Activated gamma-delta T cell treated with Interleukin-2 at 50 U/mL for 16 hours (primary cell): ENCODE measurements at places on chromosomes 6 and 20.

- DNase-seq: no peak
Observed at GRCh38 chr6:119096721-119097565, 18.5 kb upstream of the FAM184A start.

- no peak for DNase-seq
Observed at GRCh38 chr6:128241216-128241615, 279.2 kb downstream of the PTPRK start.

GRCh38 chr6:20098267-20098876, 113.9 kb downstream of the MBOAT1 start:
- DNase-seq: no peak

DNA sequence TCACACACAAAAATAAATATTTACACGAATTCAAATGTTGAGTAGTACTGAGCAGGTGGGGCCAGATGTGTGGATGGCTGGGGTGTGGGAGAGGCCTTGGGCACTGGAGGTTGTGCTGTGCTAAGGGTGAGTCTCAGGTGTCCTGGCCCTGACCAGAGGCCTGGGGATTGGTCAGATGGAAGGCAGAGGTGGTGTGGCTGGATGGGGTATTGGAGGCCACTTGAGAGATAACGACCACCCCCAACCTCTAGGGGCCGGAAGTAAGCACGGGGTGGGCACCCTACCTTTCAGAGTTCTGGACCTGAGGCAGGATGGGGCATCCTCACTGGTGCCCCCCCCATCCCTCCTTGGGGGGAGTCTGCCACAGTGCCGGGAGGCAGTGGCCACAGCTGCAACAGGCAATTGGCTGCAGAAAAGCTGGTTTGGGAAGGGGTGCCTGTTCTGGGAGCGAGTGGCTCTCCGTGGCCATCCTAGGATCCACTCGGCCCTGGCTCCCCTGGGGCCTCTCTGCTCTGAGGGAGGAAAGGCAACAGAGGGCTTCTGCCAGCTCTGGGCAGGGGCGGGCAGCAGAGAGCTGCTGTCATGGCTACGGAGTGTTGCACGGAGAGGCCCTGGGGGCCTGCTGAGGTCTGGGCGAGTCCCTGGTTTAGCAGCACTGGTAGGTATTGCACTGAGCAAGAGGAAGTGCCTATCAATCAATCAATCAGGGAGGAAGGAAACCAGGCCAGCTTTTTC, 87.6 kb downstream of the ASXL1 start:
- DNase-seq: no peak

- no peak for DNase-seq
Observed at GRCh38 chr20:32982617-32983458, 21.4 kb downstream of the SUN5 start.

- no peak for DNase-seq
Observed at GRCh38 chr20:9112541-9113515, 43.9 kb downstream of the PLCB4 start.

DNA sequence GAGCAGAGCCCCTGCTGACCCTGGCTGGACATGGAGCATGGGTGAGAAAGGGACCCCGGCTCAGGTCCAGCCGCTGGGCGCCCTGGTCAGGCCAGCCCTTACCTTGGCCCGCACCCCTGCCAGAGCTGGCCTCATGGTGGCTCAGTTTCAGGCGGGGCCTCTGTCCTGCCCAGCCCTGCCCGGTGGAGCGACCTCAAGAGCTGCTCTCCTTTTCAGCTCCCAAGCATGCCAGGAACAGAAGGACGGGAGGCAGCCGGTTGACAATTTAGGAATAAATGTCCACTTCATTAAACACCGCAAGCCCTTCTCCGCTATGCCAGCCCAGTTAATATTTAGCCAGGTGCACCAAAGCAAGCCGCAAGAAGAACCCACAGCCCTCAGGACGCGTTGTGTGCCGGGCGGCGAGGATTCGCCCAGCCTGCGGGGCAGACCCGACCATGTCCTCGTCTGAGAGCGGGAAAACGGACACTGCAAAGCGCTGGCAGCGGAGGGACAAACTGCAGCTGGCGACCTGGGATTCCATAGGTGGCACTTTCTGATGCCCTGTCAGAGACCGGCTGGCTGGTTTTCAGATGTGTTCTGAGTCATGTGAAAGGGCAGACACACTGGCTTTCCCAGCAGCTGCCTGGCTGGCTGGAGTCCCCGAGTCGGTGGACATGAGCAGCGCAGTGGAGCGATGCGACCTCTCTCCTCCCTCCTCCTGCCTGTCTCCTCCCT, 221.9 kb downstream of the TTLL2 start:
- DNase-seq: no peak

GRCh38 chr20:25644814-25645213, 21.0 kb upstream of the NANP start:
- DNase-seq: no peak

DNA sequence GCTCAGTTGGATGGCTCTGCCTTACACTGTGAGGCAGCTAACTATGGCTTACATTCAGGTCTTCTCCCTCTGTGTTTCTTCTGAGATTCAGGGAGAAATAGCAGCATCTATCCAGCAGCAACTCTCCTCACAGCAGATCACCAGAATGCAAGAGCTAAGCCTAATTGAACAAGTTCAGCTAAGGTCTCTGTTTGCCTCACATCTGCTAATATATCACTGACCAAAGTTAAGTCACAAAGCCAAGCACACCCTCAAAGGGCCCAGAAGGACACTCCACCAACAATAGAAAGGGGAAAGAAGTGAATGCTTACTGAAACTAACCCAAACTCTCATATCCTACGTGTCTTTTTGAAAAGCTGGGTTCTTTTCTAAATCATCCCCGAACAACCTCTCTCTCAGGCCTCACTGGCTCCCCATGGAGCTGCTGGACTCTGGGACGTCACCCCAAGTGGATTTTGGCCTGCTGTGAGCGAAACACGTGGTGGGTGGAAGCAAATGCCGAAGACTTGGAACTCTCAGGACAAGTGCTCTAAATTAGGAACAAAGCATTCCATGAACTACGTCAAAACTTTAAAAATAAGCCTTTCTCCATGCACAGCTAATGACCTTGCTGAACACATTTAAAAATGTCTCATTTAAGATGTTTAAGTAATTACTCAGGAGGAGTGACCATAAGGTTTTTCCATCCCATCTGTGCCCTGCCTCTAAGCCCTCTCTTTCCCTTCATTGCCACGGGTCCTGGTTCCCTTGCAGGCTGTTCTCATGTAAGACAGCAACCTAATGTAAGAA, 167.5 kb upstream of the PLCB4 start:
- DNase-seq: no peak

DNA sequence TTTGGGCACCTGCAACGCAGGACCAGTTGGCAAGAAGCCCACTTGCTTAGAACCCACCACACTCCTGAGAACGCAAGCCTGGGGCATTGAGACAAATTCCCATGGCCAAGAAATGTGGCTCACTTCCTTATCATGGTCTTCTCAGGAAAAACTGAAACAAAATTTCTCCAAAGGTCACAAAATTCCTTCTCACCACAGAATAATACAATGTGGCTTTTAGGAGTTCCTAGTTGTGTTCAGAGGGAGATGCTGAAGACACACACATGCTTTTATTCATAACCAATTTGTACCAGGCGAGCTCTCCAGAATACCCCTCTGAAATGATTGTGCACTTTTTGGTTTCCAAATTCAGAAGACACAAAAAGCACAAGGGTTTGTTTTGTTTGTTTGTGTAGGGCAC, 31.6 kb downstream of the ADTRP start:
- DNase-seq: no peak

GRCh38 chr6:157530126-157530525, 149.1 kb downstream of the ZDHHC14 start:
- DNase-seq: no peak

DNA sequence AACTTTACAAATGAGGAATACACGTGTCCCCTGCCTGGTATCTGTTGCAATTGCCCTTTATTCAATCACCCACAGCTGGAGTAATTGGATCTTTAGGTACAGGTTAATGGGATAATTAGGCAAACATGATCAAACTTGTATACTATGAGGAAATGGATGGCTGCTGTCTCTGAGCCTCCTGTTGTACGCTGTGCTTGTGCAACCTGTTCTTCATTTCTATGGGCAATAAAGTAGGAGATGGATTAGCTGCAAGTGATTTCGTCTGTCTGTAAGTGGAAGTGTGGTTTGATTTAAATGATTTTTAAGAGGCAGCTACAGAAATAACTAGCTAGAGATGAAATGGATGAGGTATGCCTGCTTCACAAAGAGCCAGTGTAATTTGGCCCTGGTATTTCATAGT, 474.1 kb downstream of the RNF144B start:
- DNase-seq: no peak

- no peak for DNase-seq
Observed at GRCh38 chr6:36850021-36850420, 10.8 kb upstream of the CPNE5 start.

DNA sequence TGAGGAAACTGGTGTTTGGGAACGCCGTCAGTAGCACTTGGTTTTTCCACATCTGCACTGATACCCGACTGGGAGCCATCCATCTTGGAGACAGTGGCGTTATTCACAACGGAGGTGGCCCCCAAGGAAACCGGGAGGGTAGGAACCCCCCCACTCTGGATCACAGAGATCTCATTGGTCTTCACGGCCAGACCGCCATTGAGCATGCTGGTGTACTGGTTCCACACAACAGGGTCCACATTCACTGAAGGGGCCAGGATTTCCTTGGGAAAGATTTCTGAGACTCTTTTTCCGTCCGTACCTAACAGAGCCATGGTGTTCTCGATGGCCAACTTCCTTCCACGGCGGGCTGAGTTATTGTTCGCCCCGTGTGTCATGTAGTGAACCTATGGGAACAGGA, 16.1 kb upstream of the ATP9A start:
- no peak for DNase-seq

DNA sequence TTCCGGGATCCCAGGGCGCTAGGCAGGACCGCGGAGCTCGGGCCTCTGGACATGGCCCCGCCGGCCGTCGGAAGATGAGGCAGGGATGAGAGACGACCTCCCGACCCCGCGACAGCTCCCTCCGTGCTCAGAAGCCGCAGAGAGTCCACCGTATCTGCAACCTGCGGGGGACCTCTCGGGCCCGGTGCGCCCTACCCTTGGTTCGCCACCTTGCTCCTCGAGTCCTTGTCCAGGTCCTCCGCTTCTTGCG, 301 bp downstream of the PPP1R3D start:
- peak; percentile 6 for DNase-seq

DNA sequence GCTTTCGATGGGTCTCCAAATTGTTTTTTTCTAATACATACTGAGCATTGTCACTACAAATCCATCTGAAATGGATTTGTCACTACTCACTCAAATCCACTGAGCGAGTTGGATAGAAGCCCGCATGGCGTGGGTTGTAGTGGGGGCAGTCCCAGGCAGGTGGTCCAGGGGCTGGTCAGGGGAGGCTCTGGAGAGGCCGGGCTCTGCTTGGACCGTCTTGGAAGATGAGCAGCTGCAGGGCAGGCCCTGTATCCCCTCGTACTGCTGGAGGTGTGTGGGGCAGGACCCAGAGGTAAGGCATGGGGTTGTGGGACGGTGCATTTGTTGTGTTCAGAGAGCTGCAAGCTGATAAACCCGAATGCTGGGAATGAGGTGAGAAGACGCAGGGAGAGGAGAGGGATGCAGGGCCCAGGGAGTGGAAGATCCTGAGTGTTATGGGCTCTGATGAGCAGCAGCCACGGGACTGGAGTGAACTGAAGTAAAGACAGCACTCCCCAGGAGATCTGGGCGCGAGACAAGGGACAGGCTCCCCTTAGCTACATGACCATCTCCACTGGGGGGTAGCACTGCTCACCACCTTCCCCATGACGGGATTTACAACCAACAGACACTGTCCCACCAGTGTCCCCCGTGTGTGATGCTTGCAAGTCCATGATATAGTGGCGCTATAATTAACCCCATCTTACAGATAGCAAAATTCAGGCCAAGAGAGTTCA, 45.9 kb downstream of the PSMG4 start:
- no peak for DNase-seq

GRCh38 chr6:85329196-85329595, 120.7 kb upstream of the NT5E start:
- no peak for DNase-seq

DNA sequence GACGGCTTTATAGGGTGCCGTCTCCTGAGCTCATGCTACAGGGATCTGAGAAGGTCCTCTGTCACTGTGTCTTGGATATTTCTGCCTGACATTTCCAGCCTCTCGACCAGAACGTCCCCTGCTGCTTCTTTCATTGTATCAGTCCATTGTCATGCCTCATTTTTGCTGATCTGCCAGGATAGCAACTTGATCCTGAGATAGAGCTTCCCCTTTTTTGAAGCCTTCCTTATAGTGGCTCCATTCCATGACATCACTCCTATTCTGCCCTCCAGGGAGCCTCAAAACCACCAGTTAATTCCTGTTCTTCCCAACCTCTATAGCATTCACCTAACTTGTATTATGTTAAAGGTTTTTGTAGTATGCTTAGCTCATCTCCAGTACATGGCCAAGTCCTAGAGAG, 431.8 kb upstream of the NOX3 start:
- no peak for DNase-seq

DNA sequence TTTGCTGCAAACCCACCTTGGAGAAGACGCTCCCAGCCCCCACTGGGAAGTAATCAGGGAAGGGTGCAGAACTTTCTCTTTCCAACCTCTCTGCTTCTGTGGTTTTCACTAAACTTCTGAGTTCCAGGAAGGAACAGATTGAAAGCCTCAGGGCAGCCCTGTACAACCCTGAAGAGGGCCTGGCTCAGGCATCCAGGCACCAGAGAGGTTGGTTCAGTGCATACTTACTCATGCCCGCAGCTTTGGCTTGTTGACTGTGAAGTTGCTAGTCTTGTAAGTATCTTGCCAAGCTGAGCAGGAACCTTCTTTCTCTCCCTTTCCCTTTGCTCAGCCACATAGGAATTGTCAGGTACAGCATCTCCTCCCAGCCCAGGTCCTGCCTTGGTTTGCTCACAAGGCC, 272.2 kb upstream of the FOXQ1 start:
- DNase-seq: no peak

DNA sequence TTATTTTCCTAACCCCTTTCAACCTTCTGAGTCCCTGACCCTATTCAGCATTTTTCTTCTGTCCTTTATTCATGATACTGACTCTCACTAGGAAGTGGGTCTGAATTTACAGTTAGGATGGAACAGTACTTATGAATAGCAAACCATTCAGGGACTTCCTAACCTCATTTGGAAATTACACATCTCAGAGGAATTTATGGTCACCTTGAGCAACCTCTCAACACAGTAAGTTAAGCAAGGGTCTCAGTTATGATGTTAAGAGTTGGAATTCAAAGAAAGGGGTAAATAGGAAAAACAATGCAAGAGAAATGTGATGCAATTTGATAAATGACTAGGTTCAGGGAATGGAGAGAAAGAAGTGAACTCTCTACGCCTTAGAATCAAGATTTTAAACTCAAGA, 97.3 kb downstream of the GPR6 start:
- no peak for DNase-seq

DNA sequence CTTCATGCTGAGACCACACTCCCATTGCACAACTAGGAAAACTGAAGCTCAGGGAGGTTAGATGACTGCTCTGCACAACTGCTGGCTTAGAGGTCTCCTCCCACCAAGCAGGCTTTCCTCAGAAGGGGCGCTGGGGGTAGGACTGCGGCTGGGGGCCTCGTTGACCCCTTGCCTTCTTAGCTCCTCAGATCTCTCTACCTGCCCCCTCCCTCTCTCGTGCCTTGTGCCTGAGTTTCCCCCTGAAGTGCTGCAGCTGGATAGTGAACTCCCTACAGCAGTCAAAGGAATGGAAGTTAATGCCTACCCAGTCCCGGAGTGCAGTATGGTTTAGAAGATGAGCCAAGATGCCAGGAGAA, 149.8 kb downstream of the GRM4 start:
- no peak for DNase-seq

- DNase-seq: peak; percentile 81
Observed at GRCh38 chr6:2989332-2990247, 10.1 kb upstream of the NQO2 start.
